Hepatocyte (in vitro differentiated cells): ENCODE measurements at places on chromosomes 3 and 15. TPM values are rescaled to one million over a fixed set of nuclear protein-coding genes. Genes with fewer than 3 reads are reported as not detected.

GRCh38 chr3:150823277-150823676 is 60.3 kb upstream of the SIAH2 start:
- DNase-seq = no peak
- H3K27me3 ChIP-seq = no peaks in the 10 kb centered on the region
- H3K36me3 ChIP-seq = no peaks in the 10 kb centered on the region
- H3K27ac ChIP-seq = no peak overlapping the region
- no peaks in the 10 kb centered on the region for H3K4me1 ChIP-seq

GRCh38 chr15:53462651-53463050 is 296.8 kb downstream of the WDR72 start:
- H3K36me3 ChIP-seq = no peaks in the 10 kb centered on the region
- H3K4me3 ChIP-seq = no peak overlapping the region
- DNase-seq = no peak
- no peaks in the 10 kb centered on the region for H3K4me1 ChIP-seq
- H3K27me3 ChIP-seq = no peaks in the 10 kb centered on the region

The PPM1M gene
- 6.2 and 8.0 TPM in 2 replicates for total RNA-seq

- no peaks in the 10 kb centered on the region for H3K36me3 ChIP-seq
- H3K27ac ChIP-seq = no peak overlapping the region
- H3K4me3 ChIP-seq = no peak overlapping the region
- no peaks in the 10 kb centered on the region for H3K4me1 ChIP-seq
- DNase-seq = no peak
These were observed 13.0 kb downstream of the NKTR start for GRCh38 chr3:42613462-42613861.

DNA sequence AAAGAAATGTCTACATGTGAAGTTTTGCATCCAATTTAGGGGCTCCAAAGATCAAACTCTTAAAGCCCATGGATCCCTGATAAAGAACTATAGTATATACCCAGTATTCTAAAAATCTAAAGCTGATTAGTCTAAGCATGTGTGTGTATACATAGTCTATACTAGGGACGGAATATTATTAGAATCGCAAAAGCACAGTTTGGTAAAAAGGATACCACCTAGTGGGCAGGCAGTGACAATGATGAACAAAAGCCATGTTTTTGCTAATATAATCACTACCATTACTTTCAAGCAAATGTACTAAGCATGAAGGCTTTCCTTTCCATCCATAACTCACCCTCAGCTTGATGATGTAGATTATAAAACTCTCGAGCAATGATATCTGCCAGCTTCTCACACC is 16.5 kb downstream of the POLQ start:
- H3K4me3 ChIP-seq = no peak overlapping the region
- H3K27me3 ChIP-seq = no peaks in the 10 kb centered on the region
- no peak overlapping the region for H3K27ac ChIP-seq
- DNase-seq = peak; percentile 30

DNA sequence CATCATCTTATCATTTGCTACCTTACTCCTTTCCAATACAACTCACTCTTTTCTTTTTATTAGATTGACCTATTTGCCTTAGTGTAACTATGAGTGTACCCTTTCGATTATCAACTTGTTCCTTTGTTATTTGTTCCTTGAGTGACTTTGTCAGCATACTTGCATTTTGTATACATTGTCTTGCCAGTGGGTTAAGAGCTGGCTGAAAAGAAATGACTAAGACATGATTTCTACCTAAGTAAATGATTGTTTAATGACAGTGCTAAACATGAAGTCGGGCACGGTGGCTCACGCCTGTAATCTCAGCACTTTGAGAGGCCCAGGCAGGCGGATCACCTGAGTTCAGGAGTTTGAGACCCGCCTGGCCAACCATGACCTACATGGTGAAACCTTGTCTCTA is 1042.3 kb downstream of the TBL1XR1 start:
- no peaks in the 10 kb centered on the region for H3K36me3 ChIP-seq
- DNase-seq = no peak
- no peaks in the 10 kb centered on the region for H3K27me3 ChIP-seq
- no peaks in the 10 kb centered on the region for H3K4me1 ChIP-seq
- no peak overlapping the region for H3K27ac ChIP-seq
- H3K4me3 ChIP-seq = no peak overlapping the region
